HepG2 (cell line): ENCODE measurements at places on chromosomes 2 and 18. TPM values are rescaled to one million over a fixed set of nuclear protein-coding genes. Genes with fewer than 3 reads are reported as not detected.

COL4A3 gene
- 0.02 TPM in 1 of 2 replicates, not detected in the other for total RNA-seq

DYNC2LI1 gene
- total RNA-seq, result 23.2 and 27.9 TPM in 2 replicates

MROH2A gene
- total RNA-seq, result 0.04 TPM in 1 of 2 replicates, not detected in the other

WNT6 gene
- total RNA-seq, result 0.20 TPM in 1 of 2 replicates, not detected in the other

G6PC2 gene
- total RNA-seq, result not detected in 2 replicates

TTN gene
- under 0.01 TPM in 2 replicates for total RNA-seq

GALNT14 gene
- total RNA-seq, result not detected in 2 replicates

BIN1 gene
- total RNA-seq, result 0.93 and 0.98 TPM in 2 replicates

ADD2 gene
- 0.13 TPM in 1 of 2 replicates, not detected in the other for total RNA-seq

TDRD15 gene
- total RNA-seq, result 0.28 and 0.29 TPM in 2 replicates

TEX44 gene
- total RNA-seq, result not detected in 2 replicates

TOGARAM2 gene
- under 0.01 TPM in 1 of 2 replicates, not detected in the other for total RNA-seq

ALPI gene
- not detected in 2 replicates for total RNA-seq

AQP12A gene
- not detected in 2 replicates for total RNA-seq

RBKS gene
- 7.7 and 11.7 TPM in 2 replicates for total RNA-seq

REG3A gene
- not detected in 2 replicates for total RNA-seq

LAMA3 gene
- 2.2 and 2.6 TPM in 2 replicates for total RNA-seq

GRCh38 chr18:12694032-12694431 lies 8.5 kb downstream of the CEP76 start:
- DNase-seq, result peak; percentile 55

DNA sequence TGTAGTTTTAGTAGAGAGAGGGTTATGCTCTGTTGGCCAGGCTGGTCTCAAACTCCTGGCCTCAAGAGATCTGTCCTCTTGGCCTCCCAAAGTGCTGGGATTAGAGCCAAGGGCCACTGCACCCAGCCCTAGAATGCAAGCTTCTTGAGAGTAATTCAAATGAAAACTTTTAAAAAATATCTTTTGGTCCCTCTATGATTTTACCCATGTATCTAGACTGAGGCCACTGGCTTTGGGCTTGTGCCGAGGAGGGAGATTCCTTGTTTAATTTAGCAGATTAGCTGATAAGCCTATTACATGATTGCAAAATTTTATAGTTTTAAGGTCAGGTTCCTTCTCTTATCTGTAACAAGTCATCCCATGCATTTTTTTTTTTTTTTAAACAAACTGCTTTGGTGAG lies 59.5 kb upstream of the CCDC195 start:
- DNase-seq, result no peak

DNA sequence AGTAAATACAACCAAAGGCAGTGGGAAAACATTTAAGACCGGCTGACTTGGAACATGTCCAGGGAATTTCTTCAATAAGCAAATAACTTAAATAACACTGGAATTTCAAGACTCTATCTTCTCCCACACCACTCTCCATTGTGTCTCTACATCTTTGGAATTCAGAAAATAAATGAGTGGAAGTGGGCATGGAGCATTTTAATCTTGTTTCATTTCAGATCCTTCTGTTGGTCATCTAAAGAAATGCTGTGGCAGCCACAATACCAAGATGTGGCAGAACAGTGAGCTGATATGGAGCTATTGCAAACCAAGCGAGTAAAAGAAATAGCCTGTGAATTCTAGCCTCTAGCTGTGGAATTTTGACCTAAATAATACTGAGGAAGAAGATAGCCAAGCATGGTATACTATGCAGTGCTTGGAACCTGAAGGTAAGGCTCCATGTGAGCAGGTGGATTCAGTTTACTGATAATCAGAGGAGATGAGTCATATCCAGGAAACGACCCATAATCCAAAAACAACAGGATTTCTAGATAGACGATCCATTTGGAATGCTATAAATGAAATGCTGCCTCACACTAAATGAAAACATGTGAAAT lies 157.1 kb upstream of the SCN7A start:
- DNase-seq, result no peak

GRCh38 chr2:47512581-47513083 lies 109.7 kb downstream of the MSH2 start:
- peak; percentile 54 for DNase-seq

GRCh38 chr2:226756131-226756530 lies 43.5 kb downstream of the IRS1 start:
- DNase-seq, result peak; percentile 12

DNA sequence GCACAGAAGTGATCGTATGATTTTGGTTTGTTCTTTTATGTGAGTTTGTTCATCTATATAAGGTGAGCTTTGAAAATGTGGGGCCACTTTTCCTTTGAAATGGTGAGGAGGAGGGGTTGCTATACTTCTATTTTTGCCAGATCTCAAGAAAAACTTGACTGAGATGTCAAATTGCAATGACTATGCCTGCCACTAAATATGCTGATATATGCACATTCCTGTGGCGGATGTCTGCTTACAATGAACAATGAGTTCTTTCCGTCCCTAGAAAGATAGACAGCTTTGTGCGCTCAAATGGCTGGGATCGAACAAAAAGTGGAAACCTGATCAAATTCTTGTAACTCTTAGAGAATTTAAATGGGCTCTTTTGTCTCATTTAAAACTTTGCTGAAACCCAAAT lies 28.7 kb downstream of the MYT1L start:
- DNase-seq, result no peak

- no peak for DNase-seq
Measured at GRCh38 chr2:165467921-165468320, 1.6 kb upstream of the CSRNP3 start.

- DNase-seq, result peak; percentile 49
Measured at GRCh38 chr2:69601179-69601612, 42.3 kb downstream of the AAK1 start.

- no peak for DNase-seq
Measured at GRCh38 chr2:79789811-79790210, 277.0 kb downstream of the CTNNA2 start.

DNA sequence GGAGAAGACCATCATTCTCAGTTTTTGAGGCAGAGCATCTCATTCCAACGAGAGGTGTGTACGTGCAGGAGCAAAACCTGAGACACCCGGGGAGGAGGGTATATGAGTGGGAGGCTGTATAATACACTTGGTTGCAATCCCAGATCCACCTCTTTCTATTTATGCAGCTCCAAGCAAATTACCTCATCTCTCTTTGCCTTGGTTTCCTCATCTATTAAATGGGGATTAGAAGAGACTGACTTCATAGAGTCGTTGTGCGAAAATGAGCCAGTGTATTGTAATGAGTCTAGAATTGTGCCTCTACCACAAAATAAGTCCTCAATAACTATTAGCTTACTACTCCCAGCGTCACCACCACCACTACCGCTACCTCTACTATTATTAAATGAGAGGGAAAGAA lies 40.1 kb downstream of the TGOLN2 start:
- no peak for DNase-seq

DNA sequence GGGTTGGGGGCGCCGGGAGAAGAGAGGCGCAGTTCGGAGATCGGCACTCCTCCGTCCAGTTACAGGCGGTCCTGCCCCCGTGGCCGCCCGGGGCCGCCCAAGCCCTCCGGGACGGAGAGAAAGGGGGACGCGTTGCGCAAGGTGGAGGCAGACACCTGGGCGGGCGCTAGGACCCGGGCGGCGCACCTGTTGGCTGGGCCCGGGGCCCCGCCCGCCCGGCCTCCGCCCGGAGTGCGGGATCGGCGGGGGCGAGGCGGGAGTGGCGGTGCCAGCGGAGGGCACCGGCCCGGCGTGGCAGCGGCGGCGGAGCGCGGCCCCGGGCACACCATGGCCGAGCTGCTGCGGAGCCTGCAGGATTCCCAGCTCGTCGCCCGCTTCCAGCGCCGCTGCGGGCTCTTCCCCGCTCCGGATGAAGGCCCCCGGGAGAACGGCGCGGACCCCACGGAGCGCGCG lies at the start of gene SGPP2:
TSS of gene SGPP2 (plus strand) at position 268 of the 453 bp plus-strand sequence. CDS start at position 328, 60 bp downstream.
- no peak for DNase-seq

GRCh38 chr2:231321021-231321420 lies 74.5 kb upstream of the B3GNT7 start:
- DNase-seq, result no peak

DNA sequence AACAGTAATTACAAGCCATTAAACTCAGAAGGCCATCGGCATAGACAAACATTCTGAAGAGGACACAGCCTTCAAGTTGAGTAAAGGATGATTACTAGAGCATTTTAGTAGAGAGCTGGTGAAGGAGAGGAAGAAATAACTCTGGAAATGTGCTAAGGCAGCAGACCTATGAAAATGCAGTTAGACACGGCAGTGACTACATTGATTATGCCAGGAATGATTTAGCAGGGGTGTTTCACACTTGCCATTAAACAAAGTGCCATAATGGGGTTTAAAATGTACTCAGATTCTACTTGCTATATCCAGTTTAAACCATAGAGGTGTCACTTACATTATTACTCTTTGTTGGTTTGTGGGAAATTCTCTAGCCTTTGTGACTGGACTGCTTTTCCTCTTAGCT lies 372.3 kb downstream of the CPS1 start:
- no peak for DNase-seq

GRCh38 chr2:160379399-160379798 lies 114.2 kb downstream of the RBMS1 start:
- no peak for DNase-seq

GRCh38 chr2:136434251-136434715 lies 316.3 kb upstream of the CXCR4 start:
- peak; percentile 30 for DNase-seq

GRCh38 chr2:122148128-122148767 lies 392.8 kb downstream of the TSN start:
- DNase-seq, result no peak

DNA sequence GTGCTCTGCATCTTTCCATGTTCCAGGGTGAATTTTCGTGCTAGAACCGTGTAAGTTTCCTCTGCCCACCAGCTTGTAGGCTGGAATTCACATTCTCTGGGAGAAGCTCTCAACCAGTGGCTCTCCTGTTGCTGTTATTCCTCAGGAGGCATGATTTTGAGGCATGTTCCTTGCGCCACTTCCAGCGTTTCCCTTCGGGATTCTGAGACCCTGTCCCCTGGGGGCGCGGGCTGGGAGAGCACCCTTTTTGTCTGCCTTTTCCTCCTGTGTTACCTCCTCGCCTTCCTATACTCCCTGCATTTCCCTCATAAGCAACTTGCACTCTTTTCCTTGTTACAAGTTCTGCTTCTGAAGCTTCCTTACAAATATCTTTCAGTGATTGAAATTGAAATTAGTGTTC lies 156.4 kb downstream of the PTPRM start:
- DNase-seq, result no peak

GRCh38 chr2:28768422-28768821 lies 16.8 kb downstream of the PPP1CB start:
- no peak for DNase-seq

DNA sequence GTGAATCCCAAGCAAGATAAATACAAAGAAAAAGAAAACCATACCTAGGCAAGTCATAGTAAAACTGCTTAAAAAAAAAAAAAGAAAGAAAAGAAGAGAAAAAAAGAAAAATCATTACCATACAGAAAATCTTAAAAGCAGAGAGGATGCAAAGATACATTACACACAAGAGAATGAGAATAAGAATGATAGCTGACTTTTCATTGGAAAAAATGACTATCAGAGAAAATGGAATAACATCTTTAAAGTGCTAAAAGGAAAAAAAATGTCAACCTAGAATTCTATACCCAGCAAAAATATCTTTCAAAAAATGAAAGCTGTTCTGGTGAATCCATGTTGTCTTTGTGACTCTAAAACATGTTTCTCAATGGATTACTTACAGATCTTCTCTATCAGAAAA lies 66.2 kb downstream of the REEP1 start:
- DNase-seq, result no peak

- DNase-seq, result no peak
Measured at GRCh38 chr2:85589181-85589580, 5.0 kb downstream of the VAMP5 start.

- no peak for DNase-seq
Measured at GRCh38 chr2:239779584-239779983, 245.6 kb downstream of the NDUFA10 start.

DNA sequence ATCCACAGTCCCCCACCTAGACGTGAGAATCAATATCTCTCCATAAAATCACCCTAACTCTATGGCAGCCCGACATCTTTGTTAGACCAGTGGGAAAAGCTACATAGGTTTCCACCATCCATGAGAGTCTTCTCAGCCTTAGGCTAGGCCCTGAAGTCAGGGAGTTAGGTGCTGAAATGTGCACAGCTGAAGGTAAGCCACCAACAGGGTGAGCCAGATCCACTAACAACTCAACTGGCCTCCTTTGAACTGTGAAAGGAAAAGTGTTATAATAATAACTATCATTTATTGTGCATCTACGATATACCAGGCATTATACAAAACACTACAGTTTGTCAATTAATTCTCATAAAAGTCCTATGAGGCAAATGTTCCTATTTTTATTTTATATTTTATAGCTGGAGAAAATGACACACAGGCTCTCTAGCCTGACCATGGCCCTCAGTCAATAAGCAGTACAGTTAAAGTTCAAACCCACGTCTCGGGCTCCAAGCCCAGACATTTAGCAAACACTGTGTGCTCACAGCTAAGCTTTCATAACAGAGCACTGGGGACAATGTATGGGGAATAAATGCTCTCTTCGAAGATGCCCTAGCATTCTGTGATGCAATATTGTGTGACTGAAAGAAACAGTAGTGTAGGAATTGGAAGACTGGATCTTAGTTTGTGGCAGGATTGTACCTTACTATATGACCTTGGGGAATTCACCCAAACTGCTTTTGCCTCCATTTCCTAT lies 11.2 kb upstream of the CYP27C1 start:
- peak; percentile 70 for DNase-seq

GRCh38 chr2:30686669-30687068 lies 120.6 kb downstream of the CAPN13 start:
- no peak for DNase-seq

DNA sequence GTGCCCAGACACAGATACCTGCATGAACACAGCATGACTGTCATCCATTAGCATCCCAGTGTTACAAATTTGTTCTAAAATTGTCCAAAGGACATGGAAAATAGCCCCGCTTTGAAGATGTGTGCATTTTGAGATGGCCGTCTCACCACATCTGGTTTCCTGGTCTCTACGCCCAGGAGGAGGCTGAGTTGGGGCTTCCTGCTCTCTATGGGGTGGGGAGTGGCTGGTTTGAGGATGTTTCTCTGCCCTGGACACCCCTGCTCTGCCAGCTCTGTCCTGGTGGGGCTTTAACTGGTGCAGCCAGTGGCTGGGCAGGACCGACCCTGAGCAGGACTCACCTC lies 74.6 kb upstream of the SMAD7 start:
- DNase-seq, result no peak

DNA sequence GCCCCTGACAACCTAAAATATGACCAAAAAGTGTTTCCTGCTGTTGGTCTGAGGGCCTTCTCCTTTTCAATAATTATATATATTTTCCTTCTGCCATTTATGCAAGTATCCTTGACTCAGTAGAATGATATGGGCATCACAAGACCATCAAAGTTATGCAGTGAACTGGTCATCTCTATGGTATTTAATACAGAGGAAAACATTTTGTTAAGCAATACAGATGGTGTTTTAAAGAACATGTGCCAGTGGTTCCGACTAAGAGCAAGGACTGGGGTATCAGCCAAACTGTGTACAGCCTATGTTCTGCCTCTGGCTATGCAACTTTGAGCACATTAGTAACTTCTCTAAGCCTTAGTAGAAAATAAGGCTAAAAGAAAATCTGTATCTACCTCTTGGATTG lies 179.0 kb downstream of the TRABD2A start:
- no peak for DNase-seq
